ENCODE measurements at places on chromosomes 7 and 10. TPM values are rescaled to one million over a fixed set of nuclear protein-coding genes. Genes with fewer than 3 reads are reported as not detected.

Gene DOCK1
- 53.0 TPM for total RNA-seq

DNA sequence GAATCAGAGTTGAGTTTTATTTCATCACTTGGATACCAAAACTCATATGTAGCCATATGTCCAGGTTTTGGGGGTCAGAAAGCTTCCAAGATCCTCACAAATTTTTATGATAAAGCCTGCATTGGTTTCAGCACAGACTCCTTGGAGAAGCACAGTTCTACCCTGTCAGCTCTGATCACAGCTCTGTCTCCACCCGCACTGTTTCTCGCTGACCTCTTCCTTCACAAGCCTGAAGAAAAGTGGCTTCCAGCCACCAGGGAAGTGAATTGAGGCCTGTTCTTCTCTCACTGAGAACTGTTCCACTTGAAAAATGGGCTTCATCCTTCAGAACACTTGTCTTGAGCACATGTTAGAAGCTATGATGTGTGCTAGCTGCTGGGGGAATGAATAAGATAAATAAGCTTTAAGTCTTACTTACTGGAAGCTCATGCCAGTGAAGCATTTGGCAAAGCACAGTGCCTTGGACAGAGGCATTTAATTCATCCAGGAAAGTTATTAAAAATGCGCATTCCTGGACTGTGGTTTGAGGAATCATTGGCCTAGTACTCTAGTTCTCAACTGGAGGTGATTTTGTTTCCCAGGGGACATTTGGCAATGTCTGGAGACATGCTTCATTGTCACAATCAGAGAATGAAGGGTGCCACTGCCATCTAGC is 133.6 kb downstream of the BMPER start:
- no peak overlapping the region for H3K27ac ChIP-seq
- no peak overlapping the region for H3K4me3 ChIP-seq
- H3K4me1 ChIP-seq = no peaks in the 10 kb centered on the region
- H3K36me3 ChIP-seq = no peaks in the 10 kb centered on the region

DNA sequence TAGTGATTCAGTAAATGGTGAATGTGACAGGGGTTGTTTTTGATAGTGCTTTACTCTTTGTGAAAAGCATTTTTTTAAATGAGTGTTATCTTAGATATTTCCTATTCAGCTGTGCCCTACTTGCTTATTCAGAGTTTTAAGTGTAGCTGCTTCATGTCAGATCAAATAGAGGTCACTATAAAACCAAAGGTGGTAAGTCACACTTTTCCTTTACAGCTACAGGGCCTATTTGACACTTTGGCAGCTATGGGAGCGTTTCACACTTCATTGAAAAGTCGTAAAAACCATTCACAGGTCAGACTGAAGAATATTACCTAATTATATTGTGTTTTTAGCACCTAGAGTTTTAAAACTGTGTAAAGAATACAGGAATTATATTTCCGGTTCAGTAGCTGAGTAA is 67.3 kb downstream of the ANKIB1 start:
- no peak overlapping the region for H3K27ac ChIP-seq
- H3K4me3 ChIP-seq = no peak overlapping the region
- H3K4me1 ChIP-seq = no peaks in the 10 kb centered on the region
- H3K36me3 ChIP-seq = no peaks in the 10 kb centered on the region
- DNase-seq = no peak

DNA sequence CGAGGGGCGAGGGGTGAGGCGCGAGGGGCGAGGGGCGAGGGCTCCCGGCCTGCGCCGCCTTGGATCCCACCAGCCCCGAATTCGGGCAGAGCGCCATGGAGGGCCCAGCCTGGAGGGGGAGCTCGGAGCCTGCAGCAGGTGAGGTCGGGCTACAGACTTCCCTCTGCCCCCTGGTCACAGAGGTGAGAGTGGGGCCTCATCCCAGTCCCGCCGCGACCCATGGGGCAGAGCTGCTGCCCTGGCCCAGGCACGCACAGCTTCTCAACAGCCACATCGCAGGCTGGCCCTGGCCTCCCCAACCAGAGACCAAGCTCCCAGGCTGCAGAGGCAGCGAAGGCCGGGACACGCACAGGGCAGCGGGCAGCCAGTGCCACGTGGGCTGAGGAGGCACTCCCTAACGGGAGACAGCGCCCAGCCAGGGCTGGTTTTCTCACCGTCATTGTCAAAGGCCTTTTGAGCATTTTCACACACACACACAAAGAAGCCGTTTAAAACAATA is 191.8 kb downstream of the PTPRN2 start:
- H3K27ac ChIP-seq = no peak overlapping the region
- H3K4me1 ChIP-seq = peaks cover 3% of the 10 kb centered on the region

Gene SLC18A3
- not detected for total RNA-seq

DNA sequence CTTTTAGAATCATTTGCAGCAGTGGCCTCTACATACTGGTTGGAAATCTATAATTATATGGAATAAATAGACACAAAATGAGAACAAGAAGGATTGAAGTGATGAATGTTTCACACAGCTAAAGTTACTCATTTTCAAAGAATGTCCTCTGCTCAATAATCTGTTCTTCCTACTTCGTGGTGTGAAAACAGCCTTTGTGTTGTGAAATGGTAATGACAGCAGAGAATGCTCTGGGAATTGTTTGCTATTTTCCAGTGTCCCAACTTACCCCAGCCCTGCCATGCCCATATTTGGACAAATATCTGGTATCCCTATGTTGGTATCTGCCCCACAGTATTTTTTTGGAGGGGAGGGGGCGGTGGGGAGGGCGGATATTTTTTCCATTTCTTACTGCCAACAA is 130.4 kb downstream of the GLI3 start:
- no peak overlapping the region for H3K4me3 ChIP-seq
- H3K27ac ChIP-seq = no peak overlapping the region
- H3K36me3 ChIP-seq = no peaks in the 10 kb centered on the region
- no peaks in the 10 kb centered on the region for H3K27me3 ChIP-seq
- DNase-seq = no peak

GRCh38 chr7:152894295-152895170 is 135.0 kb downstream of the ACTR3B start:
- H3K36me3 ChIP-seq = no peaks in the 10 kb centered on the region
- H3K4me1 ChIP-seq = no peaks in the 10 kb centered on the region
- no peak overlapping the region for H3K27ac ChIP-seq
- no peak overlapping the region for H3K4me3 ChIP-seq
- DNase-seq = peak; percentile 85

Data from H1 (cell line).